GM04503 (cell line): ENCODE measurements at places on chromosomes 7 and 10.

GRCh38 chr7:11701829-11702560 is 130.0 kb downstream of the THSD7A start:
- no peak for DNase-seq

GRCh38 chr10:88186335-88186734 is 322.9 kb downstream of the PTEN start:
- DNase-seq: peak; percentile 61

DNA sequence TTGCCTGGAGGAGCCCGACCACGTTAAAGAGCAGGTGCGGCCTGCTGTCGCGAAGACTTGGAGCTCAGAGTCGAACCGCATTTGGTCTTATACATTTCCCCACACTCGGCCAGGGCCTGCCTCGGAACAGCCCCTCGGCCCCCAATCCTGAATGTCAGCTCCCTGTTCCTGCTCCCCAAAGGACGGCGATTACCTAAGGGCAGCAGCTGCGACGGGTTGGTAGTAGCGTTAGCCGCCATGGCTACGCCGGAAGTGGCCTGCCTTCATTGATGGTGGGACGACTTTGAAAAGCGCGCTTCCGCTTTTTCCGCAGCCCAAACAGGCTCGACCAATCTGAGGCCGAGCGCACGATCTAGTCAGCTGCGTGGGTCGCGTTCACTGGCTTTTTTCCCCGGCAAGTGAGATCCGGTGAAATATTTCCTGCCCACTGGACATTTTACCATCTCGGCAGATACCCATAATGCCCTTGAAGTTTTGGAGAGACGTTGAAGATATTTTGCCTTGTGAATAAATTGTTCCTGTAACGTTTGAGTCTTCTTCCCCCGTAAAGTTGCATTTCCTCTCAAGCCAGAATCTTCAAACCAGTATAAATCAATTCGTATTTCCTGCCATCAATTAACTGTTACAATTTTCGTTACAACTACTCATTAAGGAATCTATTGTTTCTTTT is at the start of gene LSM5:
Gene LSM5 (minus strand): TSS at position 254 of the 670 bp plus-strand sequence. CDS start 15 bp downstream, at position 239.
- DNase-seq: peak; percentile 73

DNA sequence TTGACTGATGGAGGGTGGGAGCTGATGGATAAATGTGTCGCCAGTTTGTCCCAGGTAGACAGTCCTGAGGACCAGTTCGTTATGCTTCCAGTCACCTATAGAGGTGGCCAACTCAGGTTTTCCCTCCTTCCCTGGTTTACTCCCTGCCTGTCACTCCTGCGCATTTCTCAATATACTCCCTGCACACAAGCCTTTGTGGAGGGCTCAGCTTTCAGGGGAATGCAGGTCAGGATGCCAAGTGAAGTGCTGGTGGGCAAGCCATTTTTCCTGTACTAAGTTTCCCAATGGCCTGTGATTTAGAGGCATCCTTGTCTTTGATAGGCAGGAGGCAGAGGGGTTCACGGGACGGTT is 473.5 kb upstream of the ZMIZ1 start:
- DNase-seq: no peak

- no peak for DNase-seq
Observed at GRCh38 chr7:126778101-126778500, 474.6 kb downstream of the GRM8 start.

GRCh38 chr7:106443156-106443555 is 158.4 kb upstream of the NAMPT start:
- DNase-seq: no peak

GRCh38 chr10:43040482-43041256 is 36.2 kb upstream of the RET start:
- no peak for DNase-seq

- no peak for DNase-seq
Observed at GRCh38 chr10:1627945-1628344, 109.4 kb downstream of the ADARB2 start.

DNA sequence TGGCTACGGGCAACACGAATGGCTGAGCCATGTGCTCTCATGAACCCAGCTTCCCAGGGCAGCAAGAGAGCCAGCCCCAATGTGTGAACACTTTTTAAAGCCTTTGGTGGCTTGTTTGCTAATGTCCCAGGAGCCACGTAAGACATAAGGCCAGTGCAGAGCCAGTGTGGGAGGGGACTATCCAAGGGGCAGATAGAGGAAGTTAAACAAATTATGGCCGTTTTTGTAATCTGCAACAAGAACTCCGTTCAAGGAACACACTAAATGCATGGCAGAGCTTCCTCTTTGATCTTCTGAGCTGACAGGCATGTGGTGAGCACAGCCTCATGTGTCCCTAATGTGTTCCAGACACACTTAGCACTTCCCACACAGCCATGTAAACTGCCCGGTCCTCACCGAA is 133.3 kb downstream of the TEX36 start:
- DNase-seq: no peak

DNA sequence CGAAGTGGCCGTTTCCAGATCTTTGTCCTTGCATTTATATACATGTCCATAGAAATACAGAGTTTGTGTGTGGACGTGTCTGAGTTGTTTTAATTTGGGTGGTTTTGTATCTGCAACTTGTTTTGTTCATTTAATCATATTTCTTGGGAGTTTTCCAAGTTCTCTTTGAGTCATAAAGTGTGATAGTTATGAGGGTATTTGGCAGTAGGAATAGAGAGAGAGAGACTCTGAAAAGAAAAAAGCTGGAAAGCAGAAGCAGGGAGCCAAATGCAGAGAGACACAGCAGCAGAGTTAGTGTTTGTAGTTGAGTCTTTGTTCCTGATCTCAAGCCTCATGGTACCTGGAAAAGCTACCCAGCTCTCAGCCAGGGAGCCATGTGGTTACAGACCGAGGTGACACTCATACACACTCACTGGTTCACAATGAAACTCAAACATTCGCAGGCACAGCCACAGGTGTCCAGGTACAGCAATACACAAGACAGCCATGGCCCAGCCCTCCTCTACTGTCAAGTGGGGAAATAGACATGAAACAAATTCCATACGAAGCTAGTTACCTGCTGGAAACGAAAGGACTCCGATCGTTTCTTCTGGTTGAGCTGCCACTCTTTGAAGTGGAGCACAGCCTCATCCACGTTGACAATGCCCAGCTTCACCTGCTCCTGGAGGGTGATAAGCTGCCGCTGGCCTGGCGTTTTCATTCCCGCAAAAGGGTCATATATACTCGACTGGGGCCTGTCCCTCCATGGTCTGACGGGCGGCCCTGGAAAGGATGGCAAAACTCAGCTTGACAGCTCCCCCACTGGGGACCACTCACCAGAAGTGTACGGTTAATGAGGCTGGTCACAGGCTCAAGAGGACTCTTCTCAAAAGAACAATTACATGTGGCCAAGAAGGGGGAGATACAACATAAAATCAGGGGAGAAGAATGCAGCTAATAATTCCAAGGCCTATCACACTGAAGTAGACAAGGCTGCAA is 33.3 kb upstream of the TM9SF3 start:
- DNase-seq: no peak

GRCh38 chr7:91342346-91342745 is 78.1 kb downstream of the FZD1 start:
- DNase-seq: no peak

DNA sequence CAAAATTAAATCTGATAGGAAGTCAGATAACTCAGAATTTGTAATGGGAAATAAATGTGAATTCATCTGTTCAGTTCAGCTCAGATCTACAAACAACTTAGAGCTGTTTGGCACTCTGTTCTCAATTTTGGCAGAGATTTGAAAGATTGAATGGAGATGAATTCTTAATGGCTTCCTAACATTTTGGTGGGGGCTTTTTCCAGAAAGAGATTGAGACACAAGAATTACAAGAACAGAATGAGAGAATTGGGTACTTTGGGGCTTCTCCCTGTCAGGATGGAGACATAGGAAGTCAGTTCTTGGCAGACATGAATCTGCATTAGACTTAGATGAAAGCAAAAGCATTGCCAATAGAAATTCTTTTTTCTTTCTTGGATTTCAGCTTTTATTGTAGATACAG is 39.0 kb upstream of the PTPRZ1 start:
- no peak for DNase-seq

- no peak for DNase-seq
Observed at GRCh38 chr7:46032353-46032752, 111.3 kb upstream of the IGFBP3 start.

- no peak for DNase-seq
Observed at GRCh38 chr7:309586-310228, 19.7 kb downstream of the FOXL3 start.

GRCh38 chr10:11108356-11108755 is 90.7 kb downstream of the CELF2 start:
- DNase-seq: no peak

GRCh38 chr10:61744469-61744868 is 81.7 kb downstream of the CABCOCO1 start:
- DNase-seq: no peak

GRCh38 chr7:73829505-73829904 is 1.3 kb upstream of the CLDN4 start:
- DNase-seq: no peak

DNA sequence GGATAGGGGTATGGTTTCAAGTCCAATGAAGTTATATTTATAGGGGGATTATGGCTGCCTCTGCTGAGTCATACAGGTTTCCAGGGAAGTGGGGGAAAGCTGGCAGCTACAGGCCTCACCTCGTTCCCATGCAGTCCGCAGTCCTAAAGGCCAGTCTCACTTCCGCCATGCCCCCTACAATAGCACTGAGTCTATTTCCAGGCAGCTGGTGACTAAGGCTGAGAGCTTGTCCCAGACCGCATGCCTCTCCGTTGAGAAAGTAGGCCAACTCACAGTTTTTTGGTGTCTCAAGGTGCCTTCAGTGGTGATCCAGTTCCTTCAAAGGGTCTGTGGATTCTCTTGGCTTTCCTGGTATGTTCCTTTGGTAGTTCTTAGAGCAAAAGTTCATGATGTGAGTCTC is 203.9 kb upstream of the GLI3 start:
- DNase-seq: no peak

DNA sequence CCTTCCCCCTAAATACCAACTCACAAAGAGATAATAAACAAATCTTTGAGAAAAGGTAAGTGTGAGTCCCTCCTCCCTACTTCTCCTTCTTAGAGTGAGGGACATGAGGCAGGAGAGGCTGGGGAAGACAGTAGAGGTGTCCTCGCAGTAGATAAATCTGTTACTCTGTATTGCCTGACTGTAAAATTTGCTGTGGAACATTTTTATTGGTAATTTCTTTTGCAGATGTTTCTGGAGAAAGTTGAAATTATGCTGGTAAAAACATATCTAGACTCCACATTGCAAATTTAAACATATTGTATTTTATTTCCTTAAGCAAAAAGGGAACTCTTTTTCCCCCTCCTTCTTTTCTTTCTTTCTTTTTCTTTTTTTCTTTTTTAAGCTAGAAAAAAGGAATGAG is 58.5 kb downstream of the PLCE1 start:
- DNase-seq: no peak

- no peak for DNase-seq
Observed at GRCh38 chr7:139034336-139034735, 1.5 kb downstream of the ZC3HAV1L start.

- no peak for DNase-seq
Observed at GRCh38 chr7:91005841-91006240, 258.4 kb upstream of the FZD1 start.

DNA sequence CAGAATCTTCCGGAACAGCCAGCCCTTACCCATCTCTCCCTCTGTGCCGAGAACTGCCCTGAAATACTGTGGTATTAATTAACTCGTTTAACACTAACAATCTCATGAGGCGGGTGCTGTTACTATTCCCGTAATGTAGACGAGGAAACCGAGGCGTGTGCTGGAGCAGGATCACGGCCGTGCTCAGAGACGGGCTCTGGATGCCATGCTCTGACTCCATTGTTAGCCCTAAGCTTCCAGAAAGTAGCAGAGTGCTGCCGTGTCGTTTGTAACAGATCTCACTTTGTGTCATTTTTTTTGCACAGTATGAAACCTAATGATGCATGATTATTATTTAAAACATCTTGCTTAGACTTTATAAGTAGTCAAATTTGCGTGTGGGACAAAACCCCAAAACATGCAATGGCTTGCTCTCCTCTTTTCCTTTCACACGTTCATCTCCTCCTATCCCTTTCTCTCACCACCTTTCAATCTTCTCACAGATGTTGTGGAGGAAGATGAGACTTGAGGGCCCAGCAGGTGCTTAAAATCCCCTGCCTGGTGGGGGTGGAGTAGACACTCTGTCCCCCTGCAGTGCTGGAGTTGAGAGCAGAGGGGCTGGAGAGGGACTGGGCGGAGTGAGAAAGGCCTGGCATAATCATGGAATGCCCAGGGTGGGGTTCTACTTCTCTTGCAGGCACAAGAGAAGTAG is 482 bp upstream of the ACTR3C start:
- no peak for DNase-seq

GRCh38 chr10:87816898-87817608 is 973 bp downstream of the ATAD1 start:
- DNase-seq: no peak

DNA sequence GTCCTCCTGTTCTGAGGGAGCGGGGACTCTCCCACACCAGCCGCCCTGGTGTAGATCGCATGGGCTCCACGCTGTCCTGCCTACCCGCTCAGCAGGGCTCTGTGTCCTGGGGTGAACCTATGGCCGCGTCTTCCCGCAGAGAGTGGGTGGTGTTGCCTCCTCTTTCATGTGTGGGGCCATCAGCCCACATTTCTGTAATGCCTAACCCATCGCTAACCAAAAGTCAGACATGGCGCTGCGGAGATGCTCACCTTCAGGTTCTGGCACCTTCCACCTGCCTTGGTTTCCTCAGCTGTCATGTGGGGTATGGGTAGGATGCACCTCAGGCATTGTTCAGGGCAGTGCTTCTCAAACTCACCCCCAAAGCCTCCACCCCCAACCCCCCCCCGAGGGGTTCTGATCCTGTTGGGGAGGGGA is 50.5 kb upstream of the CAMK2B start:
- no peak for DNase-seq

DNA sequence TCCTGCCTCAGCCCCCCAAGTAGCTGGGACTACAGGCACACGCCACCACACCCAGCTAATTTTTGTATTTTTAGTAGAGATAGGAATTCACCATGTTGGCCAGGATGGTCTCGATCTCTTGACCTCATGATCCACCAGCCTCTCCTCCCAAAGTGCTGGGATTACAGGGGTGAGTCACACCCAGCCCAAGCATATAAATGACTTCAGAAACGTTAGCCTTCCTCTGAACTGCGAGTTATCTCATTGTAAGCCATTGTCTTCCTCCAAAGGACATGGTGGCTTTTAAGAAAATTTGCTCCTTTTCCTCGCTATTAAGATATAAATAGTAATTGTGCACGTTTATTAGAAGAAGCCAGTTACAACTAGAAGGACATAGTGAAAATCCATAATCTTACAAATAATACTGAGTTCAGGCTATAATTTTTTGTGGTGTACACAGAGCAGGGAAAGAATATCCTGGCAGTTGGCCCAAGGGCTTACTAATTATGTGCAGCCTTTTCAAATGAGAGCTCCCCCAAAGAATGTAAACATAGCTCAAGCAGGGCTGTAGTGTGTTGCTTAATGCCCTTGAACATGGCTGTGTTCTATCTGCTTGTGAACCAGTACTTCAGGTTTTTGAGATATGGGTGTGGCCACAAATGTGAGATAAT is 495.8 kb downstream of the PARD3 start:
- peak; percentile 92 for DNase-seq
